ENCODE measurements at places on chromosomes 5 and 9.

- DNase-seq = no peak
Measured at GRCh38 chr9:137175345-137175961, 3.6 kb upstream of the TMEM210 start.

DNA sequence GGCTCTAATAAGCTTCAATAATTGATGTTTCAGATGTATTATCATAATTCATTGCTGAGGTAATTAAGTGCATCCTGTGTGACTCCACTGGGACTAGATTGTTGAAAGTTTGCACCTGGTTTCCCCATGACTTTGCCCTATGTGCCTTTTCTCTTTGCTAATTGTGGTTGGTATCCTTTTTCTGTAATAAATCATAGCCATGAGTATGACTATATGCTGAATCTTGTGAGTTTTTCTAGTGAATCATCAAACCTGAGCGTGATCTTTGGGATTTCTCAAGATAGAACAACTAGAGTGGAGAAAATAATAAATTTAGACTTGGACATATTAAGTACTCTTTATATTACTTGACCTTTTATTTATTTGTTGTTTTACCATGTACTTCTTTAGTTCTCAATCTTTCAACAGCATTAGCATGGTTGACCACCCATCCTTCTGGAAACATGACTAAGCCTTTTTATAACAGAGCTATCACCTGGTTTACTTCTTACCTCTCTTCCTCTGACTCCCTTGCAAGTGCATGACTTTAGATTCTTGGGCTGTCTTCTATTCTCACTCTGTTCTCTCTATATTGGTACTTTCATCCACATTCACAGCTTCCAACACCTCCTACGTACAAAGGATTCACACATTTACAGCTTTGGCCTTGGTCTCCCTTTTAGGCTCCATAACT is 239.6 kb upstream of the TAS2R1 start:
- no peak for DNase-seq

- DNase-seq = no peak
Measured at GRCh38 chr5:10366310-10367272, 13.1 kb downstream of the MARCHF6 start.

DNA sequence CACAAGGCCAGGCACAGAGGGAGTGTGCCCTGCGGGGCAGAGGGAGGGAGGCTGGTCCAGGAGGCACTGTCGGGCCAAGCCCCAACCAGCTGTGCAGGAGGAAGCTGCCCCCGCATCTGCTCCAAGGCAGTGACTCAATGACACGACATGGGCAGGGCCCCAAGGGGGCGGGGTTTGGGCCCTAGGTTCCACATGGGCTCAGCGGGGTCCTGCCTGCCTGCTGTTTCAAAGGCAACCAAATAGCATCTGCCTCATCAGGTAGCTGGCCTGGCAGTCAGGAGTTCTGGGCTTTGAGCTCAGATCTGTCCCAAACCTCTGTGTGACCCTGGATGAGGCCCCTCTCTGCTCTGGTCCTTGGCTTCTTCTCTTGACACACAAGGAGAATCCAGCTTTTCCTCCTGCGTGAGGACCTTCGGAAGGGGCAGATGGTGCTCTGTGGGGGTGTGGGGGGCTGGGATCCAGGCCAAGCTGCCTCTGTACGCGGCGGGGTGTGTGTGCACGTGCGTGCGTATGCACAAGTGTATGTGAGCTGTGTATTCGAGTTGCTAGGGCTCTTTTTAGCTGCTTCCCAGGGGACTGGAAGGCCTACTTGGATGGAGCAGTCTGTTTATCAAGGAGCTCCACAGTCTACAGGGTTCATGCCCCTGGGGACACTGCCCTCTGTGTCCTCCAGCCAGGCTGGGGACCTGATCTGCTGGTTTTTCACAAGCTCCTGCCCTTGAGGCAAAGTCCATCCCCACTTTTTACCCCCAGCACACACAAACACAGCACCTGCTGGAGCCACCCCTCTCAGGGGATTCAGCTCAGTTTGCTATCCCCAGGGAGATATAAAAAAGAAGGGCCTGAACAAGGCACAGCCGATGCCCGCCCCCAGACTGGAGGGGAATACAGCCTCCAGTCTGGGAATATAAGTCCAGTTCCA is 138.9 kb downstream of the RGS3 start:
- no peak for DNase-seq

DNA sequence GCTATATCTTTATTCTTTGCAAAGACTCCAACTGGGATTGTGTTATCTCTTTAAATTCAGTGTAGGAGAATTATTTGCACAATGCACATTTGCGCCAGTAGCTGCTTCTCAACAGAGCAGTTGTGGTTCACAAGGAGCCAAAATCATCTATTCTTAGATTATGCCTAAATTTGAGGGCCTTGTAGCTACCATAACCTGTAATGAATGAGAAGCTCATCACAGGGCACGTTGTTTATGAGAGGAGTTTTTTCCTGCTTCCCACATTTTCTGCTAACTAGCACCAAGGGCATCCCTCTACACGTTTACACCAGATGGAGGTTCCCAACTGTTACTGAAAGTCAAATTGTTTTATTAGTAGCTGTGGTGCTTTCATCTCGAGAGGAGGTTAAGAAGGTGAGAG is 322.4 kb downstream of the TMEM161B start:
- no peak for DNase-seq

DNA sequence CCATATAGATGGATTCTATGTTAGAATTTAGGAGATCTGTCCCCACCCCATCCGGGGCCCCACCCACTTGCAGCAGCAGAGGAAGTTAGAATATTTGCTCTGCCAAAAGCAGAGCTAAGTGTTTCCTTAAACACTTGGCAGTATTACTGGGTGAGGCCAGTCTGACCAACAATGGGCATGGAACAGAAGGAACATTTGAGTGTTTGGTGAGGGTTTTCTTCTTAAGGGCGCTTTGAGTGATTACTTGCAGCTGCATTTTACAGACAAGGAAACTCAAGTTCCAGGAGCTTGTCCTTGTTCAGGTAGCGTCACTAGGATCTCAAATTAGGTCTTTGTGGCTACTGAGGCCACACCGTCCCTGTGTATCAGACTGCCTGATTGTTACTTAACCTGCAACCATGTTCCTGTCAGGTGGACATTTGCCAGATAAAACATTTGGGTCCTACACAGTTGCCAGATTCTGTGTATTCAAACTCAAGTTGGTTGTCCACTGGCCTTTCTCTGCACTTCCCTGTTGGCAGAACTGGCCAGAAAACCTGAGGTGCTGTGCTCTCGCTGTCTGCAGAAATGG is 59.3 kb downstream of the SLC46A2 start:
- no peak for DNase-seq

DNA sequence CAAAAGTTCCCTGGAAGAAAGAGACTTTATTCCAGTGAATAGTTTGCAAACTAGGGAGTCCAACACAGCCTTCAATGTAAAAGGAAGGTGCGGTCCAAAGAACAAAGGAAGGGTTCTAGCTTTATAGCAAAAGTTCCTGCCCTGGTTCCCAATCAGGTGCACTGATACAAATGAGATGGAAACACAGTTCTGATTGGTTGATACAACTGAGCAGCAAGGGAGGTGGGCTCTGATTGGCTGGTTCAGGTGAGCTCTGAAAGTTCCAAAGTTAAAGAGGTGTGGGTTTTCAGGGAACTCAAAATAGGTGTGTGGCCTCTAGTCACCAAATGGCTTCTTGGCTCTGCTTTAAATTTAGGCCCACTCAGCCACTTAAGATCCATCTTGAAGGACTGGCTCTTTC is 43.1 kb downstream of the P4HA2 start:
- no peak for DNase-seq

DNA sequence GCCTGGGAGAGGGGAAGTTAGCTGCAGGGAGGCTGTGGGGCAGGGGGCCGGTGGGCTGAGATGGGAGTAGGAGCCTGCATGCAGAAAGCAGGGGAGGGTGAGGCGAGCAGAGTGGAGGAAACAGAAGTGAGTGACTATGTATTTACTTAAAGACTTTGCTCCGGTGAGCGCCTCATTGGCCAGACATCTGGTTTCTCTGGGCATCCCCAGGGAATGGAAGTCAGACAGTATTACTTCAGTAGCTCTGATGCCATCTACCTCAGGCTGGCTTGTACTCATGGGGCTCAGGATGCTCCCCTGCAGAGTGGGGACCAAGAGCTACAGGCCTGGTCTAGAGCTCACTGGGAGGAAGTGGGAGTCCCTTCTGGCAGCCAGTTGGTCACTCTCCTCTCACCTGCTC is 78.2 kb upstream of the ARAP3 start:
- DNase-seq = no peak

GRCh38 chr9:94654165-94654894 is 15.0 kb upstream of the FBP1 start:
- no peak for DNase-seq

- DNase-seq = no peak
Measured at GRCh38 chr5:10801931-10802666, 41.1 kb upstream of the DAP start.

- DNase-seq = no peak
Measured at GRCh38 chr5:30605693-30606268, 587.7 kb upstream of the CDH6 start.

- no peak for DNase-seq
Measured at GRCh38 chr5:180974612-180975315, 13.9 kb upstream of the BTNL3 start.

DNA sequence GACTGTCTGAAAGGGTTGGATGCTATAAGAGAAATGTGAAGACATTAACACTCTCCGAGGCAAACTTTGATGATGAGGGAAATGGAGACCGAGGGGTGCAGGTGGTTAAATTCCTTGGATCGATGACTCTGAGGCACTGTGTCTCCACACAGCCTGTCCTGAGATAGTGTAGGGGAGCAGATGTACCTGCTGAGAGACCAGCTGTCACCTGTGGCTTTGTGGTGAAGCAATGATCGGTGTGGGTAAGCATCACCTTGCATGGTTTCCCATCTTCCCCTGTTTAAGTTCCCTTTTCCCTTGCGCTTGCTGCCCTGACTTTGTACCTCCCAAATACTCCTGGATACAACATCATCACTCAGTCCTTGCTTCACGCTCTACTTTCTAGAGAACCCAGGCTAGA is 9.8 kb upstream of the MIER3 start:
- DNase-seq = no peak

DNA sequence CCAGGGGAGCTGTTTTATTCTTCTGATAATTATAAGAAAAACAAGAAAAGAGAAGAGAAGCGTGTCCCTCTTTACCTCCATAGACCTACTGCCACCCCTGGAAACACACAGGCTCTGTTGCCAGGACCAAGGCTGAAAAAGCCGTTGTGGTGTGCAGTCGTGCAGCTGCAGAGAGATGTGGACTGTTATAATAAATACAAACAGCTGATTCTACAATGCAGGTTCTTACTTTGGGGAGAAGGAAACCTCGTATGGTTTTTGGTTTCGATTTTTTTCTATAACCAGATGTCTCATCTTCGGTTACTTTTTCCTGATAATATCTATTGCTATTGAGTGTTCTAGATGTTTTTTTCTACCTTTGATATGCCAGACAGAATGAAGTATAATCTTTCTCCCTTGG is 28.1 kb downstream of the FYB1 start:
- no peak for DNase-seq
